Substantia nigra (tissue), 51 donors: ENCODE measurements at places on chromosomes 13 and 19.

- DNase-seq = no peak
Measured at GRCh38 chr19:5354403-5354802, 13.8 kb upstream of the PTPRS start.

GRCh38 chr13:113926951-113927660 lies 46.8 kb downstream of the C13orf46 start:
- DNase-seq = no peak

DNA sequence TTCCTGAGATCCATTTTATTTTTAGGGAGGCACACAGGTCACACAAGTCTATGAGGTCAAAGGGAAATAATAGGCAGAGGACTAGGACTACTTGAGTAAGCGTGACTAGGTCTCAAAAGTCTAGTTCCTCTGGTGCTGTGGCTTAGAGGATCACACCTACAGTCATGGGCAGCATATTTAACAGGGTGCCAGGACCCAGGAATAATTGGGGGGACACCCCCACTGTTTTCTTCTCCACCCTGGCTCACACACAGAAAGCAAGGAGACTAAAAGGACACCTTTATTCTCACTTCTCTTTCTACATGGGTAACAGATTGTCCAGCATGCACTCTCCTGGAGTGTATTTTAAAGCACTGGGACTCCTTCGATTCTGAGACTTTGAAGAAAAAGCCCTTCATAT lies 26.2 kb downstream of the OXGR1 start:
- no peak for DNase-seq

- no peak for DNase-seq
Measured at GRCh38 chr13:22090106-22090505, 419.2 kb downstream of the FGF9 start.

DNA sequence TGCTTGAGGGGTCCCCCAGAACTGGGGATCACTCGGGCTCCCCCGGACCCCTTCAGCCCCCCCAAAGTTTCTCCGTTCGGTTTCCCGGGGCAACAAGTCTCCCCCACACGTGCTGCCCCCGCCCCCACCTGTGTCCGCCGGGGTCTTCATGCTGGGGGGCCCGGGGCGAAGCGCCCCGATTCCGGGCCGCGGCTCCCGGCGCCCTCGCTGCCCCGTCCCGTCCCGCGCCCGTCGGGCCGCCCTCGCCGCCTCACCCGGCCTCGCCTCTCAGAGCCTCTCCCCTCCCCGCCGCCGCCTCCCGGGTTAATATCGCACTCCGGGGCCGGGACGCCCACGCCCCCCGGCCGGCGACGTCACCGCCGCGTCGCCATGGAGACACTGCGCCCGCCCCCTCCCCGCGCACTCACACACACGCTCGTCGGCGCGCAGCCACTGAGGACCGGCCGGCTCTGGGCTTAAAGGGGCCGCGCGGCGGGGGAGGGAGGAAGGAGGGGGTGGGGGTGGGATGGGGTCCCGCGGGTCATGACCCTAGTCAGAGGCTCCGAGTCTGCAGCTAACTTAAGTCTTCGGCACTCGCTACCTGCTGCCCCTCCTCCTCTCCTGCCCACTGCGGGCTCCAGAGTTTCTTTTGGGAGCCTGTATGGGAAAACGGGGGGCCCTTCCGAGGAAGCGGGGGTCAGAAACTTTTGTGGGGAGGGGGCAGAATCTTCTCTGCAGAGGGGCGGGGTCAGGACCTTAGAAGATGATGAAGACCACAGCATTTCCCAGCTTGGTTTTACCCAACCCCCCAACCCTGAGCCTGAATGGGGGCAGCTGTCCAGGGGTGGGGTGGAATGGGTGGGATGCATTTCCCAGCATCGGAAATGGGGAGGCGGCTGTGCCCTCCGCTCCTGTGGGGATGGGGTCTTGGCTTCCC lies at the start of gene ERF:
ERF (minus strand) TSS at position 279 of the 916 bp plus-strand sequence; CDS start at position 150, 129 bp downstream.
- DNase-seq = peak; percentile 87

- DNase-seq = no peak
Measured at GRCh38 chr19:12748489-12748888, 3.1 kb upstream of the BEST2 start.

GRCh38 chr19:37563518-37563917 lies 31.1 kb downstream of the ZNF571 start:
- no peak for DNase-seq

DNA sequence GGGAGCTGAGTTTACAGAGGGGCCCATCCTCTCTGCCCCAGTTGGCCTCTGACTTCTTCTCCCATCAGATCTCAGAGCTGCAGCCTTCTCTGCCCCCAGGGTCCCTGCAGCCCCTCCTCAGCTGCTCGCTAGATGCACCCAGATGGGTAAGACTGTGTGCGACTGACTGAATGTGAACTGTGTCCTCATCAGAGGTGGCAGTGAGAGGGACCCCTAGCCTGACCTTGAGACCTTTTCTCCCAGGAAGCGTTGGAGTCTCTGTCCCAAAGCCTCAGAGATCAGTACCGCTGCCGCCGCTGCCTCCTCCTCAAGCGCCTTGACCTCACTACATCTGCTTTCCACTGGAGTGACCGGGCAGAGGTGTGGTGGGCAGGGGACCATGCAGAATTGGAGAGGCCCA lies 2.4 kb downstream of the FAM98C start:
- DNase-seq = no peak
